HS-5 (cell line): ENCODE measurements at places on chromosomes 5 and 9.

GRCh38 chr5:181283347-181283746 is 22.4 kb upstream of the TRIM52 start:
- no peak for DNase-seq

GRCh38 chr5:40396317-40396716 is 283.4 kb upstream of the PTGER4 start:
- DNase-seq: no peak

DNA sequence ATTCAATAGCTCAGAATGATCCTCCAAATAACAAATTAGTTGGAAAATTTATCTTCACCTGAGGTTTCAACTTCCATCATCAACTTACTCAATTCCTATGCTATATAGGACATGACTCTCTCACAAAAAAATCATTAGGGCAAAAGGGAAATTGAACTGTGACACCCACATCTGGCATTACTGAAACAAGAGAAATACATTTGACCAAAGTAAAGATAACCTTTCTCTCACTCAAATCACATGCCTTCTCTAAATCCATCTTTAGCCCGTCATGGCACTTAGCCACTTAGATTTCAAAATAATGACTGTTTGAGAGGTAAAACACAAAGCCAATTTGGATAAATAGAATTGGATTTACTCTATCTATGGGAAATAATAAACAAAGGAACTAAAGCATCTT is 126.4 kb downstream of the ADAMTS6 start:
- no peak for DNase-seq

DNA sequence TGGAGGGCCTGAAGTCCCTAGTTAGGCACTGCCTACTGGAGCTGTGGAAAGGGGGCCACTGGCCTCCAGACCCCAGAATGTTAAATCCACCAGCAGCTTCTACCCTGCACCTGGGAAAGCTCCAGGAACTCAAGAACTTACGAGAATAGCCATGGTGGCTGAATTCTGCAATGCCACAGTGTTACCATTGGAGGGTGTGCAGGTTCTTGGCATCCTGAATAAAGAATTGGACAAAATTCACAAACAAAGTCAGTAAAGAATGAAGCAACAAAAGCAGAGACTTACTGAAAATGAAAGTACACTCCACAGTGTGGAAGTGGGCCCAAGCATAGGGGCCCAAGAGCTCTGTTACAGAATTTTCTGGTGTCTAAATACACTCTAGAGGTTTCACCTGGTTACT is 107.0 kb downstream of the PRDM9 start:
- no peak for DNase-seq

DNA sequence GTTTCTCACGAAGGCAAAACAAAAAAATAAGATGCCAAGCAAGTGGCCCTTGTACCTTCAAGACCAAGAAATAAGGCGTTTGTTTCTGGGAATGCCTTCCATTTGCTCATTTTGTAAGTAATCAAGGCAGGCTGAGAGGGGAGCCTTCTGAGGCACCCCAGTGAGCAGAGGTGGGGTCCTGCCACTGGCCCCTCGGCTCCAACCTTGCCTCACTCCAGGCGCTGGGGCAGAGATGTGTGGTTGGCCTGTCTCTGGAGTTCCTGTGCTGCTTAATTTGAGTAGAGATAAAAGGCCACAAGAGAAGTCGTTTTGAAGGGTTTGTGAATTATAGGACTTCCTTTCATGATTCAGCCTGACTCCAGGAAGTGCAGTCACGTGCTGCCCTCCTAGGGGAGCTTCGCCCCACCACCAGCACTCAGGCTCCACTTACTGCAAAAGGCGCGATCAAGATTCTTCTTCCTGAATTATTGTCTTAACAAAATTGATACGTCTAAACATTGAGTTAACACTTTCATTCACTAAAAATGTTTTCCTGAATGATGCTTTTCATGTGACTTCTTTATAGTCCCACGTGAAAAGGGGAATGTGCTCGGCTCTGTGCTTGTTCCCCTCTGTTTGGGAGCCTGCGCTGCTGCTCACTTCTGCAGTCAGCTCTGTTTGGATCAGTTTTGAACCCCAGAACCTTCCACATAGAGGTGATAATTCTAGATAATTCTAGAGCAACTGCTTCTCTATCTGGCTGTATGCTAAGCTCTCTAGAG is 13.7 kb downstream of the SYK start:
- DNase-seq: no peak

DNA sequence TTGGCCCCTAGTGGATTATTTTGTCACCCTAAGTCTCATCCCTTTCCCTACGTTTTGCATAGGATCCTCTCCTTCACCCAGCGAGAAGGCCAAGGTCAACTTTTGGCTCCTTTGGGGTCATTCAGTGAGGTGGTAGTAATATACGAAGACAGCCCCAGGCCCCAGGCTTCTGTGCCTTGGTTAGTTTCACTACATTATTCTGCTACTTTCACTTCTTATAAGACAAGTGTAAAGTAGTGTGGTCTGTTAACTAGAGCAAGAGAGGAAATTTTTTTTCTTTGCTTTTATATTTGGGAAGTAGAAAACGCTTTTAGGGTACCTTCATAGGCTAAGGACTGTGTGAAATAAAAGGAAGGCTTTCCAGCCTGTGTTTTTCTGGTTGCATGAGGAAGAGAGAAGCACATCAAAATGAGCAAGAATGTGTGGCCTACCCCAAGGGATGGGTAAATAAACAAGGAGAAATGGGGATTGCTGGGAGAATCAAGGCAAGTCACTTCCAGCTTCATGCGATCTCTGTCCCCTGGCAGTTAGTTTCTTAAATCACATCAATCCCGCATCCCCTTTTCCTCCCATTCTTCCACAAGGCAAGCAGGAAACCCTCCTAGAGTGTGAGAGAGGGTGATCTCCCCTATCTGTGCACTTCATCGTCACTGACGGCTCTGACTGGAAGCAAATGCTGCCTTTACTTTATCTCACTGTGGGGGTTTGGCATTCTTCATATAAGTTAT is 677.0 kb upstream of the WWC1 start:
- DNase-seq: no peak

- DNase-seq: no peak
Observed at GRCh38 chr9:20437476-20437875, 184.8 kb downstream of the MLLT3 start.
